ENCODE measurements at places on chromosomes 4 and X.
A peak's percentile ranks its signal among the peaks of the same experiment; 100 is the strongest.

DNA sequence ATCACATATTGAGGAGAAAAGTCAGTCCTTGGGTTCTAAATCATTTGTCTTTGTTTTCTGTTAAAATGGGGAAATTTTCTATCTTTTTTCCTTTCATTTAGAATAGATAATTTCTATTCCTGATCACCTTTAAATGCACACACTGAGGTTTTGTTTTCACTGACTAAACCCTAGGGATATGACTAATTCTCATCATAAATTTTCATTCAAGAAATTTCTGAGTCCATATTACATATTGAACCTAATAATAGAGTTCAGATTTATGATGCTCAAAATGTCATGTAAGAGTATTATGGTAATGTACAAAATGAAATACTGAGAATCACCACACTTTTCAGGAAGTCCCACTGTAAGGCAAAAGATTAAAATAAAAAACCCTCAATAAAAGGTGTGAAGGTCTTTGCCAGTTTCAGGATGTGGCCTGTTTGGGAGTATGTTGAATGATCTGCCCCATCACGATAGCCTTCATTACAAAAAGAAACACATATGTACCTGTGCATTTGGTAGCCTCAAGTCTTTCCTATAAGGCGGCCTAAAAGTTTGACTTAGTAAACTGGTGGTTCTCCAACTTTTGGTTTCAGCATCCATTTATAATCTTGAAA is 49.4 kb downstream of the LEF1 start:
- DNase-seq: no peak

DNA sequence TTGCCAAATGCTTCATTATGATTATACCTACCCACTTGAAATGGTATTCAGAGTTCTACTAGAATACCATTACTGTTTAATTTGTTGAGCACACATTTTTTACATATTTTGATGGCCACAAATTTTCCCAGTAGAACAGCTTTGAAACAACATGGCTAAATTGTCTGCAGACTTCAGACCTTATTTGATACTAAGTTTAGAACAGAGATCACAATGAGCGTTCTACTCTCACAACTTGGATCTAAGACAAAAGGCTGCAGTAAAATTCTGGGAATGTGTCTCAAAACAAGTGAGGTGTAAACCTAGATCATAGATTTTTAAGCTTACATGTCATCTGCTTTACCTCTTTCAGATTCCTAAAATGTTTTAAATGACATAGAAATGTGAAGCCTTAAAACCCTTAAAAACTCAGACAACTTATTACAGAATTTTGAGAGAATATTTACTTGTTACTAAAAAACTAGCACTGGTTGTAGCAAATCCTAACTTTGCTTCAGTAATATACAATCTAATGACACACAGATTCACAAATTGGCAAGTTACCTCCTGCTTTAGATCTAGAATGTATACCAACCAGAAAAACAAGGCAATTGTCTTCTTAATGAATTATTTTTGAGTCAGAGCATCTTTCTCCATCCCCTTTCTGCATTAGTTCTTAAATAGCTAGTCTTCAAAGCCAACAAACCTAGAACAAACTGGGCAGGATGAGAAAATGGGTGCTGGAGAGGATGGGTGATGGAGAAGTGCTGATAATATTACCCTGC is 243.3 kb downstream of the SLC7A11 start:
- DNase-seq: no peak

- no peak for DNase-seq
Observed at GRCh38 chr4:124265701-124266100, 446.8 kb downstream of the ANKRD50 start.

- DNase-seq: no peak
Observed at GRCh38 chrX:145002771-145003170, 244.5 kb upstream of the SPANXN1 start.

DNA sequence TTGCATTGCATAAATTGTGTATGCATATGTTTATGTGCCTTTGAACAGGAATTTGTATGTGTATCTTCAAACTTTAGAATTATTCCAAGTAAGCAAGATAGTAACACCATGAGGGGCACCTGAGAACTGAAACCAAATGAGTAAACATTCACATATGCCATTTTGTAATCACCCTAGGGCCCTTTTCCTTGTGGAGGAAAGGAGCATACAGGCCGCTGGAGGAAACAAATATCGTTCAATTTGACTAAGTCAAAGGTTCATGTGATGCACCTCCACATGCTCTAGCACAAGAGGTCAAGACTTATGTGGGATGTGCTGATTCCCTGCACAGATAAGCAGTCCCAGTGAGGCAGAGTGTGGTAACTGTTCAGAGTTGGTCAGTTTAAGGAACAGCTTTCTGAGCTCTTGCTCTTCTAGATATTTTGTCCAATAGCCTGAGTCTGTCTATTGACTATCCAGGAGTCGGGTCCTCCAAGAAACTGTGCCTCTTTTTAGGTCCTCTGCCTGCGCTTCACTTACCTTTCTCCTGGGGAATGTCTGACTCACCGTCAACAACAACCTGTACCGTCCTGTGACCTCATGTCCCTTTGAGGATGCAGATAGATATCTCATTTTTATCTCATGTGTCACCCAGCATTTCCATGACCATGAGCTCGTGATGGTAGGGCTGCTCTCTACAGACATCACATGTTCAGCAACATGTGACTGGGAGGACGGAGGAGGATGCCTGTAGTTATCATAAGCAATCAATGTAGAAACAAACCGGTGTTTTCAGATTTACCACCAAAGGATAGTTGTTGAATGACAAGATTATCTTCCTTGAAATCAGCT is 196.9 kb downstream of the NWD2 start:
- no peak for DNase-seq

DNA sequence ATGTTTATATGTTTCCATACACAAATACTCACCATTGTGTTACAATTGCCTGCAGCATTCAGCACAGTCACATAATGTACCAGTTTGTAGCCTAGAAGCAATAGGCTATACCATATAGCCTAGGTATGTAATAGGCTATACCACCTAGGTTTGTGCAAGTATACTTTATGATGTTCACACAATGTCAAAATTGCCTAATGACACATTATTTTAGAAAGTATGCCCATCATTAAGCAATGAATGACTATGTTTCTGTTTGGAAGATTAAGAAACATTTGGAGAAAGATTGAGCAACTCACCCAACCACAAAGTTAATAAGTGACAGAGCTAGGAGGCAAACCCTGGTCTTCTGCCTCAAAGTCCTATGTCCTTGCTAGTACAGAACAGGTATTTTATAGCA is 96.8 kb upstream of the GRIA3 start:
- no peak for DNase-seq

DNA sequence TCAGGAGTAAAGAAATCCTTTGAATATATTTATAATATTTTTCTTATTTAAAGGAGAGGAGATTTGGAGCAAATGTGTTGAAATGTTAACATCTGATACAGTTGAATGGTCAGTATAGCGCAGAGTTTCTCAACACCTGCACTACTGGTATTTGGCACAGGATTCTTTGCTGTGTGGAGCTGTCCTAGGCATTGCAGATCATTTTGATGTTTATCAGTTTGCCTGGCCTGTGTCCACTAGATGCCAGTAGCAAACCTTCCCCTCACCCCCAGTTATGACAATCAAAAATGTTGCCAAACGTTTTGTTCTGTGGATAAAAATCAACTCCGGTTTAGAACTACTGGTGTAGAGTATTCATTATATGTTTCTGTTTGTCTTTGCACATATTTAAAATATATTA is 765.3 kb upstream of the SLIT2 start:
- DNase-seq: peak; percentile 17

- DNase-seq: peak; percentile 33
Observed at GRCh38 chrX:86171366-86171765, 23.1 kb downstream of the DACH2 start.

- peak; percentile 65 for DNase-seq
Observed at GRCh38 chr4:7462509-7462971, 27.8 kb upstream of the PSAPL1 start.

- DNase-seq: no peak
Observed at GRCh38 chrX:102694749-102695148, 17.5 kb upstream of the GPRASP2 start.

DNA sequence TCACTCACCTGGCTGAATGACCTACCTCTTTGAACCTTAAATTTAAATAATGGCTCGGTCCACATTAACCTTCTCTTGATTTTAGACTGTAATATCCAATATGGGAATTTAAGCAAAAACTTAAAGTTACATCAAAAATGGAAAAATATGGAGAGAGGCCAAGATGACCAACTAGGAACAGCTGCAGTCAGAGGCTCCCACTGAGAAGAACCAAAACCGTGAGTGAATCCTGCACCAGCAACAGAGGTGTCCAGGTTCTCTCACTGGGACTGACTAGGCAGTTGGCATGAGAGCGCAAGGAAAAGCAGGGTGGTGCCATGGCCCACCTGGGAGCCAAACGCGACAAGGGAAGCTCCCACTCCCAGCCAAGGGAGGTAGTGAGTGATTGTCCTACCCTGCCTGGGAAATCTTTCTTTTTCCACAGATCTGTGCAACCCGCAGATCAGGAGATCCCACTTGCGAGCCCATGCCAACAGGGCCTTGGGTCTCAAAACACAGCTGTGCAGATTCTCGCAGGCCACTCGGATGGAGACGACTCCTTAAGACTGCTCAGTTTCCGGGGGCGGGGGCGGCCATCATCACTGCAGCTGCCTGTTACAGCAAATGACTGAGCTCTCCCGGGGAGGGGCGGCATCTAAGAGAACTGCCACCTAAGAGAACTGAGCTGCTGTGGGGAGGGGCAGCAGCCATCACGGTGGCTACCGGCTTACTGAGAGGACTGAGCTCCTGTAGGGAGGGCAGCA is 343.4 kb downstream of the DMD start:
- DNase-seq: no peak

- no peak for DNase-seq
Observed at GRCh38 chr4:153210727-153211126, 6.5 kb downstream of the TRIM2 start.

DNA sequence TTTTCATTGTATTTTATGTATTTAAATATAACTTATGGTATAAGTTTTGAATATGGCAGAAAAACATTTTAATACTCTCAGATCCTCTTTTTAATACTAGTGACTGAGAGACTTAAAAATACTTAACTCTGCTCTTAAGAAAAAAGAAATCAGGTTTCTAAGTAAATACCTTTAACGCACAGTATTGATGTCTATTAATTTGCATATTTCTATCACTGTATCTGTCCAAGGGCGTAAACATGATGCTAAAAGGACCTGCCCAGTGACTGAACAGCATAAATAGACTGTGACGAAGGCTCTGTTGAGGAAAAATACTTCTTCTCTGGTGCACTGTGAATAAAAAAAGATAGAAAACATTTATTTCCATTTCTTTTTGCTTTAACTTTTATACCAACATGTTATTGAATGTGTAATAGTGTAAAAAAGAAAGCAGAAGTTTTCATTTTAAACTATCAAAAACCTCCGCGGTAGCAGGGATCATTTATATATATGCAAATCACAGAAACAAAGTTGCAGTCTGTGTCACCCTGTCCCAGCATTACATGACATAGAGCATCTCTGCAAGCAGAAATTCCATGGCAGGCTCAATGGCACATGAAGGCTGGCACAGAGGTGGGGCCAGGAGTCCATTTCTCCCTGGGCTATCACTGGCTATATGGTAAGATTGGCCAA is 75.4 kb downstream of the ZAR1 start:
- no peak for DNase-seq

DNA sequence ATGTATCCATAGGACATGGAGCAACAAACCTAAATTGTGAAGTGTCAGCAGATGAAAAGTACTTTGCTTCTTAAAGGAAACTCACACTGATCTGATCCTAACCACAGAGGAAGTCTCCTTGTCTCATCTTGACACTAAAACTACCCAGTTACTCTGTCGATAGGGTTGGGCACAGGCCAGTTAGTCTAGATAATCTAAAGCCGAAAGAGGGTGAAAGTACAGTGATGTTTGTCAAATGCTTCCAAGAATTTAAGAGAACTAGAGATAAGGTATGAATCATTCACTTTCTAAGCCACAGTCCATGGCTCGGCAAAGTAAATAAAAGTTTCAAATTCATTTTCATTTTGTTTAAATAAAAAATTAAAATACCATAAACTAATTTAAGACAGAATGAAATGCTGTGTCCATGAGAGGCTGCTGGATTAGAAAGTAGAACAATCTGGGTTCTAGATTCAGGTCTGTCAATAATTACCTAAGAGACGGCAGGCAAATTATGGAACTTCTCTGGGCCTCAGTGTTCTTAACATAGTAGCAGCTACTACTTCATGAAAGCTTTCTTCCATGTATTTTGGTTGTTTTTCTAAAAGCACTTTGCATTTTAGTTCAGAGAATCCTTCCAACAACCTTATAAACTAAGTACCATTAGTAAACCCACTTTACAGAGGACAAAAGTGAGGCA is 176.7 kb downstream of the LDB2 start:
- no peak for DNase-seq

DNA sequence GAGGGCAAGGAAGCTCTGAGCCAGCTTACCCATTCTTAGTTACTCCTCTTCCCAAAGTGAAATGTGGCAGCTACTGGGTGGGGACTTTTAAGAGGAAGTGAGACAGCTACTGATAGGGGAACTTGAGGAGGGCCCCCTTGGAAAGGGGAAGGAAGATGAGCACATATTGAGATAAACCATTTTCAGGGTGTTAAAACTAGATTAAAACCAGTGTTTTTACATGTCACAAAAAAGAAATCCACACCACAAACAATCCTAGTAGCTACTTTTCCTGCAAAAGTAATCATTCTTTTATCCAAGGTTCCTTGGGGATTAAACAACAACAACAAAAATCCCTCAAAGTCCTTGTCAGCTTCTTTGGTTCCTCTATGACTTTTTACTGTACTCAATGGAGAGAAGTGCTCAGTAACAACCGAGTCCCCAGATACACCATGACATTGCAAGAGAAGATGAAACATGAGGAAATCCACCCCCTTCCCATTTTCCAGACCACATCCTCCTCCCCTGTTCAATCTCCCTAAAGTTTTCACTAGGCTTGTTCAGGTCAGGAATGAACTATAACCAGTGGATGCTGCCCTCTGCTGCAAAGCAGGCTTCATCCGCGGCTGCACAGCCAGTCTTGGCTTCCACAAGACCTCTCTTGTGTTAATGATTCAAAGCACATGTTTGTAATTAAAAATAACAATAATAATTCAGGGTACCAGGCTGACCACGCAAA is 113.5 kb upstream of the TMEM164 start:
- no peak for DNase-seq

DNA sequence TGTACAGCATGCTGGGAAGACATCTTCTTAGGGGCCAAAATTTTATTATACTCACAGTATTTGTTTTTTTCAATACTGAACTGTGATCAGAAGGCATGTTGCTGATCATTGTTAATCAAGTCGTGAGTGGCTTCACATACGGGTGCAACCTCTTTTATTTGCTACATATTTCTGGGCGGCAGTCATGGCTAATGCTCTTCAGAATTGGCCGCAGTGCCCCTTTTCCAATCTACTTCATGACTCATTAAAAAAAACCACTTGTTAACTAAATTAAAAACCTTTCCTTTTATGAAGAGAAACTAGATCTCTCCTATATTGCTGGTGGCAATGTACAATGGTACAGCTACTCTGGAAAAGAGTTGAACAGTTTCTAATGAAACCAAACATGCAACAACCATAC is 101.5 kb upstream of the C1GALT1C1 start:
- no peak for DNase-seq
